H1 (cell line): ENCODE measurements at places on chromosomes 6 and 20.

GRCh38 chr6:13256266-13257001, 71.9 kb downstream of the TBC1D7 start:
- no peak overlapping the region for H3K4me3 ChIP-seq
- H3K27ac ChIP-seq = no peak overlapping the region
- H3K27me3 ChIP-seq = no peaks in the 10 kb centered on the region
- DNase-seq = no peak

DNA sequence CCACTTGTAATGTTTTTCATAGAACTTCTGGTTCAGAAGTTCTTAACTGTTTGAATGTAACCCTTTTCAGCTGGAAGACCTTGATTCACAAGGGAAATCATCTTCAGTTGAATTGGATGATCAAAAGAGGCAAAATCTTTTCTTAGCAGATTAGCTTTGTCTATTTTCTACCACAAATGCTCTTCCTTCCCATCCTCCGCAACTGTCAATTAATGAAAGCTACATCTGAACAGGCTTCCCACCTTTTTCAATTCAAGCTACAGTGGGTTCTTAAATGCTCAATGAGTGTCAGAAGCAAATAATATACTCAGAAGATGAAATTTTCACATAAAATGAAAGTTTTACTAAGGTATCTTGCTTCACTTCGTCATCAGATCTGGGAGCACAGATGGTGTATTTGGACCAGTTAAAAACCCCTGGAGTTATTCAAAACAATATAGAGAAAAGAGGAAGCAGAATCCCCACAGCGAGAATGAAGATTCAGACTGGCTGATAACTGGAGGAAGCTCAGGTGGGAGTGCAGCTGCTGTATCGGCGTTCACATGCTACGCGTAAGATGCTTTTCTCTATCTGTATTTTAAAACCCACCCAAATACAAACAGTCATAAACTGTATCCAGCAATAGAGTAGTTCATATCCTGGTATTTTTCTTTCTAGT, 19.4 kb downstream of the QRSL1 start:
- no peak for DNase-seq
- no peaks in the 10 kb centered on the region for H3K4me1 ChIP-seq
- H3K27me3 ChIP-seq = no peaks in the 10 kb centered on the region
- H3K4me3 ChIP-seq = no peak overlapping the region

DNA sequence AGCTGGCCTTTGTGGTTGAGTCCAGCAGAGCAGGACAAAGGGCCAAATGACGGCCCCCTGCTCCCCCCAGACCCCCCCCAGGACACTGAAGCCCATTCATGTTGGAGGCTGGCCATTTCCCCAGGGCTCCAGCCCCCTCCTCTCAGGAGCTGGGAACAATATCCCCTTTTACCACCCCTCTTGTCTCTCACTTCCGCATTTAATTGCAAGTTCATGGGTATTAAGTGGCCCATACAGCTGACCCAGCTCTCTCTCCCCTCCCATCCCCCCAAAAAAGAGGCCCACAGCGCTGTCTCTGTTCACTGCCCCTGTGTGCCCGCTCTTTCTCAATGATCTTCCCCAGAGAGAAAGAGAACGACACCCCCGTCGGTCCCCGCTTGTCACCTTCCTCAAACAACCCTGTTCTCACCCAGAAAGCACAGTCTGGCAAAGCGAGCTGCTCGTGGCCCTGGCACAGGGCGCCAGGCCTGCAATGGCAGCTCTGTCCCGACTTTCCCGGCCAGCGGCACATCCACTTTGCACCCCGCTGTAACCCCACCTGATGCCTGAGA, 30.4 kb downstream of the PREX1 start:
- no peak overlapping the region for H3K27ac ChIP-seq
- no peak overlapping the region for H3K4me3 ChIP-seq
- H3K36me3 ChIP-seq = no peaks in the 10 kb centered on the region
- peaks cover 27% of the 10 kb centered on the region for H3K4me1 ChIP-seq
- H3K27me3 ChIP-seq = no peaks in the 10 kb centered on the region

- H3K36me3 ChIP-seq = peaks cover 3% of the 10 kb centered on the region; the same call in 1 of the 2 replicates
- DNase-seq = no peak
- H3K27ac ChIP-seq = no peak overlapping the region
Observed at GRCh38 chr20:38452880-38453624, 17.9 kb upstream of the SNHG17 start.

DNA sequence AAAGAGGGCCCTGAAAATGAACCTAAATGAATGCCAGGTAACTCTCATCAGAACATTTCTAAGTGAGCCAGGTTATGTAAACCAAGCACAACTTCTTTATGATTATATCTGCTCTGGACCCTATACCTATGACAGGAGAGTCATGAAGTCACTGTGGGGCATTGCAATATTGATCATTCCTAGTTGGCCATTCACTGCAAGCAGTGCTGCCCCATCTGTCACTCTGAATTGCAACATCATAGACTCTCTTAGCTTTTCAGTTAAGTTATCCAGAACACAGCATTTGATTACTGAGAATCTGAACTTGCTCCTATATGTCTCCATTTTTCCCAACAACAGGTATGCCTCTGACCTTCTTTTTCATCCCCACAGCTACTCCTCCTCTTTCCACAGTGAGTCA, 3.3 kb downstream of the COL21A1 start:
- no peak overlapping the region for H3K4me3 ChIP-seq
- DNase-seq = no peak
- no peaks in the 10 kb centered on the region for H3K27me3 ChIP-seq

GRCh38 chr6:26296857-26297648, 67.9 kb upstream of the BTN3A2 start:
- H3K4me1 ChIP-seq = peaks cover 4% of the 10 kb centered on the region
- peaks cover 1% of the 10 kb centered on the region for H3K27me3 ChIP-seq
- H3K36me3 ChIP-seq = no peaks in the 10 kb centered on the region

DNA sequence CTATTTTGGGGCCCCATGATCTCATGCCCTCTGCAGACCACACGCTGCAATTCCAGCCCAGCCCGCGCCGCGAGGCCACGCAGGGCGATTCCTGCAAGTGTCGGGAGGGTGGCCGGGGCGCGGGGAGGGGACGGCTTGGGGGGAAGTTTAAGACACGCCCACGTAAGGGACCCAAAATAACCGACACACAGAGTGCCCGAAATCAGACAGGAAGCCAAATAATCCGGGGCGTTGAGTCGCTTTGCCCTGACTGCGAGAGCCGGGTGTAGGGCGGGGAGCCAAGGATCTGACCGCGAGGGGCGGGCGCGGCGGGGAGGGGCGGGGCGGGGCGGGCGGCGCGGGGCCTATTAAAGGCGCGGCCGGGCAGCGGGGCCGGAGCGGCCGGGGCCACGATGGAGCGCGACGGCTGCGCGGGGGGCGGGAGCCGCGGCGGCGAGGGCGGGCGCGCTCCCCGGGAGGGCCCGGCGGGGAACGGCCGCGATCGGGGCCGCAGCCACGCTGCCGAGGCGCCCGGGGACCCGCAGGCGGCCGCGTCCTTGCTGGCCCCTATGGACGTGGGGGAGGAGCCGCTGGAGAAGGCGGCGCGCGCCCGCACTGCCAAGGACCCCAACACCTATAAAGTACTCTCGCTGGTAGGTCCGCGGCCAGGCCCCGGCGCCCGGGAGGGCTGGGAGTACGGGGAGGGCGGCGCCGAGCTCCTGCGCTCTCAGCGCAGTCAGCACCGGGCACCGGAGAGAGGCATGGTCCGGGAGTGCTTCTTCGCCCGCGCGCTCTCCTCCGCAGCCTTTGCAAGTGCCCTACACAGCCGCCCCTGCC, at the start of gene ENPP1:
TSS of gene ENPP1 (plus strand) at position 377 of the 816 bp plus-strand sequence. CDS start at position 393, 16 bp downstream.
- H3K36me3 ChIP-seq = no peaks in the 10 kb centered on the region
- no peaks in the 10 kb centered on the region for H3K27me3 ChIP-seq
- peak within 1 kb of the TSS; percentile 42; the same call in 1 of the 2 replicates for H3K27ac ChIP-seq
- peaks cover 7% of the 10 kb centered on the region for H3K4me1 ChIP-seq

DNA sequence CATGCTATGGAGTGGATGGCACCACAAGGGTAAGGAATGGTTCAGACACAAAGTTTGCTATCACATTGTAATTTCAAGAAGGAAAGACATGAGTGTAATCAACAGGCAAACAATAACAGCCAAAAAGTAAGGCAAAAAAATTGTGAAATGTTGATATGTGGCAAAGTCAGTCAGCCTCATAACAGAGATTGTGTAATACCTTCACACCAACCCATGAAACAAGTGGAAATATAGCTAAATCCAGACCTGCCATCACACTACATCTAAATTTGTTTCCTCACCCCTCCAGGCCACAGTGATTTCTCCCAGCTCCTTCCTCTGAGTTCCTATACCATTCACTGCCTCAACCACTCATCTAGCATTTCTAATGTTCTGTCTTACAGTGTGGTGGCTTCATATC, 37.3 kb downstream of the SIM1 start:
- H3K36me3 ChIP-seq = no peaks in the 10 kb centered on the region
- no peak overlapping the region for H3K27ac ChIP-seq
- H3K4me1 ChIP-seq = peaks cover 9% of the 10 kb centered on the region
- H3K27me3 ChIP-seq = no peaks in the 10 kb centered on the region

DNA sequence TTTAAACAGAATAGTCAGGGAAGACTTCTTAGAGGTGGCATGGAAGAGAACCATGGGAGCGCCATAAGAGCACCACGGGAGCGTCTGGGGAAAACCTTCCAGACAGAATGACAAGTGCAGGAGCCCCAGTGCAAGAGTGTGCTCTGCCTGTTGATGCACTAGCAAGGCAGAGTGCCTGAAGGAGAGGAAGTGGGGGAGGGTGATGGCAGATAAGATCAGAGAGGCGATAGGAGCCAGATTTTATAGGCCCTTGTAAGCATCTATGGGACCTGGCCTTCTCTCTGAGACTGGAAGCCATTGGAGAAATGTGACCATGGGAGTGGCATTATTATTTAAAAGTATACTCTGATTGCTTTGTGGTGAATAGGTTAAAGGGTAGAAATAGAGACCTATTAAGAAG, 13.1 kb downstream of the FUCA2 start:
- H3K4me1 ChIP-seq = no peaks in the 10 kb centered on the region
- H3K27me3 ChIP-seq = no peaks in the 10 kb centered on the region
- no peak for DNase-seq
- H3K4me3 ChIP-seq = no peak overlapping the region
- peaks cover 54% of the 10 kb centered on the region for H3K36me3 ChIP-seq

GRCh38 chr6:124132256-124132655, 328.6 kb downstream of the NKAIN2 start:
- H3K36me3 ChIP-seq = no peaks in the 10 kb centered on the region
- no peak overlapping the region for H3K4me3 ChIP-seq
- no peaks in the 10 kb centered on the region for H3K4me1 ChIP-seq
- no peak for DNase-seq

GRCh38 chr6:45920819-45921511, 94.7 kb downstream of the CLIC5 start:
- H3K4me1 ChIP-seq = no peaks in the 10 kb centered on the region
- H3K36me3 ChIP-seq = no peaks in the 10 kb centered on the region
- DNase-seq = no peak
- H3K4me3 ChIP-seq = no peak overlapping the region

DNA sequence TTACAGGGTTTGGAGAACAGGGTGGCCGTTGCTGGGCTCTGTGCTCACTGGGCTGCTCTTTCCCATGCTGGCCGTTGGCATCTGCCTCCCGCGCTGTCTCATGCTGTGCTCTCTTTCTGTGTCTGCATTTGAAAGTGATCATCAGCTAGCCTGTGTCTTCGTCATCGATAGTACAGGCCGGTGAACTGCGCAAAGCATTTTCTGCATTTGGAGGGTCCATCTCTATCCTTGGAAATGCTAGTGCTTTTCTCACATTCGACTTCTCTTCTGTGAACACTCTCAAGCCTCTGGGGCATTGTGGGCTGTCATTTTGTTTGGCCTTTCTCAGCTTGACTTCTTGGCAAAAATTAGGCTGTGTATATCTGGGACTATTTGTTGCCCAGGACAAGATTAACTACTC, 6.8 kb upstream of the SNHG17 start:
- H3K27me3 ChIP-seq = no peaks in the 10 kb centered on the region; the same call in 1 of the 2 replicates
- peaks cover 3% of the 10 kb centered on the region; the same call in 1 of the 2 replicates for H3K4me1 ChIP-seq
- no peak for DNase-seq
- H3K36me3 ChIP-seq = no peaks in the 10 kb centered on the region

- peak overlapping the region; percentile 93 for H3K4me3 ChIP-seq
- H3K4me1 ChIP-seq = no peaks in the 10 kb centered on the region
- H3K36me3 ChIP-seq = no peaks in the 10 kb centered on the region
- no peaks in the 10 kb centered on the region for H3K27me3 ChIP-seq
Observed at GRCh38 chr6:27281105-27281539, 31.0 kb downstream of the POM121L2 start.

- DNase-seq = no peak
- peaks cover 13% of the 10 kb centered on the region for H3K4me1 ChIP-seq
- no peak overlapping the region for H3K4me3 ChIP-seq
- H3K27ac ChIP-seq = no peak overlapping the region
Observed at GRCh38 chr20:32527052-32527446, 58.1 kb downstream of the NOL4L start.

GRCh38 chr6:15456422-15456821, 206.4 kb downstream of the DTNBP1 start:
- DNase-seq = no peak
- no peak overlapping the region for H3K27ac ChIP-seq
- H3K4me1 ChIP-seq = peaks cover 12% of the 10 kb centered on the region; the same call in 1 of the 2 replicates
- H3K27me3 ChIP-seq = no peaks in the 10 kb centered on the region
- peaks cover 27% of the 10 kb centered on the region for H3K36me3 ChIP-seq
- no peak overlapping the region for H3K4me3 ChIP-seq

GRCh38 chr6:55833284-55833683, 42.1 kb downstream of the BMP5 start:
- no peaks in the 10 kb centered on the region for H3K27me3 ChIP-seq
- DNase-seq = no peak
- no peaks in the 10 kb centered on the region for H3K36me3 ChIP-seq
- no peaks in the 10 kb centered on the region for H3K4me1 ChIP-seq
- no peak overlapping the region for H3K27ac ChIP-seq

DNA sequence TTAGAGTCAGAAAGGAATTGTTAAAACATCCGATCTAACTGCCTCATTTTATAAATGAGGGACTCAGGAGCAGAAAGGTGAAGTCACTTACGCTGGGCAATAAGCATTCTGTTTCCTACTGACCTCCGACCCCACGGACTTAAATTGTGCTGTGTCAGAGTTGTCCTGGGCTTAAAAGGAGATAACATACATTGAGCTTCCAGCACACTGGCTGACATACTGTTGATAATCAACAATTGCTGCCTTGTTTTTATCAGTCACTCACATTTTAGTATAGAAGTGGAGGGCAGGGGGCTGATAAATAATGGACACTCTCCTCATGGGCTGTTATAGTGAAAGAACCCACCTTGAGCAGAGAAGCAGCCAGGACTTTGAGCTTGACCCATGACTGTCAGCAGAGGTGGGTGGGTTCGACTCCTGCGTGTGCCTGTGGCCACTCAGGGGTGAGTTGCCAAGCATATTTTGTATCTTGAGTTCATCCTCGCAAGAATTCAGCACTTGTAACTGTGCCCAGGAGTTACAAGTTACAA, 166.5 kb upstream of the JARID2 start:
- H3K4me1 ChIP-seq = peaks cover 4% of the 10 kb centered on the region
- no peaks in the 10 kb centered on the region for H3K36me3 ChIP-seq
- no peak for DNase-seq
- H3K27ac ChIP-seq = no peak overlapping the region

- no peak overlapping the region for H3K27ac ChIP-seq
- H3K27me3 ChIP-seq = peaks cover 22% of the 10 kb centered on the region
- H3K4me3 ChIP-seq = no peak overlapping the region
- DNase-seq = no peak
Observed at GRCh38 chr6:28695715-28696114, 170.0 kb downstream of the GPX5 start.
